ENCODE measurements at places on chromosomes 3 and 15.

- no peak for DNase-seq
Measured at GRCh38 chr15:65363766-65364165, 14.0 kb downstream of the IGDCC3 start.

DNA sequence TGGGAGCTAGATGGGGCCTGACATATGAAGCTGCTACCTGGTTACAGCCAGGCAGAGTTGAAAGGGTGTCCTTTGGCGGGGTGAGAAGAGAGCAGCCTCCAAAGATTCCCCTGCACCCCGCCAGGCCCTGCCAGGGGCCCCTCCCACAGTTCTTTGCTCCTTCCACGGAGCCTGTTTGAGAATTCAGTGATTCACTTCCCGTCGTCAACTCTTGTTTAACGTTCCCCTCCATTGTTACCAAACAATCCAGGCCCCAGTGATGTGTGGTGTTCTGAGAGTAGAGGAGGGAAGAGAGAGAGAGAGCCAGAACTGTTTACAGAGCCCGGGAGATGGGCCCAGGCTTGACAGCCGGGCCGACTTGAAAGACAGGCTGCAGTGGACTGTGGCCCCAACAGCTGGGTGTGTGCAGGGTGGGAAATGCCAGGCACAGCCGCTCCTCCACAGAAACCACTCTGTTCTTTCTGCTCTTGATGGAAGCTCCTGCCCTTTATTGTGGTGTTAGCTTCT lies 81.5 kb downstream of the SMAD3 start:
- no peak for DNase-seq

GRCh38 chr3:187746442-187747281 lies 1.4 kb upstream of the BCL6 start:
- DNase-seq: no peak

- no peak for DNase-seq
Measured at GRCh38 chr3:187871204-187871591, 125.9 kb upstream of the BCL6 start.

- no peak for DNase-seq
Measured at GRCh38 chr15:97210277-97210676, 750.2 kb upstream of the ARRDC4 start.

All from HEK293T (cell line).